ENCODE measurements at places on chromosomes 6 and 20.

DNA sequence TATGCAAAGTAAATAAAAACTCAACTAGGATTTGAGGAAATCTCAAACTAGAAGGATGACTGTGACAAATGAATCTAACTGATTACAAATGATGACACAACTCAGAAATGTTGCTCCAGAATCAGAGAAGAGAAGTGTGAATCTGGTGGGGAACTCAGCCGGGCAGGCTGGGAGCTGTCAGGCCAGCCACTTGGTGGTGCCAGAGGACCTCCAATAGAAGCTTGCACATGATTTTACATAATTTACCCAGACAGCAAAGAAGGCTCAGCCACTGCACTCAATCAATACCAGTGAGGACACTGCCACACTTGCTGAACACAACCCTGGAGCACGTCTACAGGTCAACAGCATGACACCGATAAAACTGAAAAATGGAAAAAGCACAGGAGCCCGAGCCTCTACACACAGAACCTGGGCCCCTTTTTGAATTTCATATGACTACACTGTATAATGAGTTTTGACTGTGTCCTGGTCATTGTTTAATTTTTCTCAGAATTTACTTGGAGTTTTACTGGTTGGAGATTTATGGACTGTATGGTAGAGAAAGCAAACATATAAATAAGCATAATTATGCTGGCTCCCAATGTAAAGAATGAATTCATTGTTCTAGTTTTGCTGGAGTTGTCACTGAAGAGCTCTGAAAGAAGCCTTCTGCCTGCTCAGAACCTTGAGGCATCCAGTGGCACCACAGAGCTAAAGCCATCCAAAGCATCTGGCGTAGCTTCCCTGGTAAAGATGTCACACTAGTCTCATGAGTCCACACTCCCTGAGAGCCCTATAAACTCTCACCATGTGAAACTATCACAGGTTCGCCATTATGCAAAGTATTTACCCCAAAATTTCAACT is 296.5 kb downstream of the THBS2 start:
- H3K27me3 ChIP-seq, result peaks cover 46% of the 10 kb centered on the region
- H3K36me3 ChIP-seq, result no peaks in the 10 kb centered on the region
- H3K4me3 ChIP-seq, result peak overlapping the region; percentile 5
- peaks cover 7% of the 10 kb centered on the region for H3K4me1 ChIP-seq

GRCh38 chr6:13001927-13002326 is 285.4 kb downstream of the PHACTR1 start:
- H3K4me3 ChIP-seq, result no peak overlapping the region
- no peak overlapping the region for H3K27ac ChIP-seq
- H3K4me1 ChIP-seq, result no peaks in the 10 kb centered on the region

GRCh38 chr6:74606582-74607071 is 599.2 kb downstream of the COL12A1 start:
- H3K4me1 ChIP-seq, result no peaks in the 10 kb centered on the region
- H3K4me3 ChIP-seq, result no peak overlapping the region
- no peak for DNase-seq
- H3K27me3 ChIP-seq, result no peaks in the 10 kb centered on the region
- H3K27ac ChIP-seq, result no peak overlapping the region
- H3K36me3 ChIP-seq, result no peaks in the 10 kb centered on the region

DNA sequence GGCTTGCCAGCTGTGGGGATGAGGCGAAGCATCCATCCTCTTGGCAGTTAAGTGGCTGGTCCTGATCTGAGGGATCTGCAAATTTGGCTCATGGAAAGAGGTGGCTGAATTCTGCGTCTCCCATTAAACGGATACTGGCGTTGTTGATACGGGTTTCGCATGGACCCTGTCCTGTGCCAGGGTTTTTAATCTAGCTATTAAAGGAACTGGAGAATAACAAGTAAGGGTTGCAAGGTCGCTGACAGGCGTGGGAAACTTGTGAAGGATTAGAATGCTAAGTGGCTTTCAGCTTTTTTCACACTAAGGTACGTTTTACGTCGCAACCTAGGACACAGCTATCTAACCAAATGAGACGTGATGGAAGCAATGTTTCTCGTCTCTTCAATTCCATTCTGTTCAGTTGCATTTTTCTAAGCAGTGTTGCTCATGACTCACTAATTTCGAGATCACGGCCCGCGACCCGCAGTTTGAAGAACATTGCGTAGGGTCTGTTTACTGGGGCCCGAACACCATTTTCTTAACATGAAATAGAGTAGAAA is 852 bp downstream of the GMNN start:
- H3K36me3 ChIP-seq, result peaks cover 31% of the 10 kb centered on the region
- peak overlapping the region; percentile 96 for H3K4me3 ChIP-seq
- H3K27me3 ChIP-seq, result no peaks in the 10 kb centered on the region
- peaks cover 36% of the 10 kb centered on the region for H3K4me1 ChIP-seq

GRCh38 chr20:44080646-44081267 is 106.2 kb downstream of the JPH2 start:
- H3K4me1 ChIP-seq, result peaks cover 28% of the 10 kb centered on the region
- DNase-seq, result peak; percentile 78
- H3K4me3 ChIP-seq, result no peak overlapping the region
- H3K27ac ChIP-seq, result peak overlapping the region; percentile 43
- H3K36me3 ChIP-seq, result no peaks in the 10 kb centered on the region

DNA sequence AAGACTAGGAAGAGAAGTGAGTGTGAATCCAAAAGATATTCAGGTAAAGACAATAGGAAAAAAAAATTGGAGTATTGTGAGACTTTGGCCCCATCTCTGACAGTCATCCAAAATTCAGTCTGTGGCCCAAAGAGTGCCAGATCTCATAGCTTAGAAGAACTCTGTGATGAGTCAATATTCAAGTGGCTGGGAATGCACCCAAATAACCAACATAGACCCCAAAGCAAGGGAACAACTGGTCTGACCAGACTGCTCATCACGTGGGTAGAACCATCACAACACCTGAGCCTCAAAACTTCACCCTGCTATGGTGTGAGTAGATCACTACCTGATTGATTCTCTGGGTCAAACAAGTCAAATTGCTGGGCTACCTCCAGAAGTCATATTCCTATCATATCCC is 51.1 kb upstream of the TRDN start:
- H3K36me3 ChIP-seq, result no peaks in the 10 kb centered on the region
- H3K4me1 ChIP-seq, result no peaks in the 10 kb centered on the region
- DNase-seq, result no peak
- no peak overlapping the region for H3K4me3 ChIP-seq

DNA sequence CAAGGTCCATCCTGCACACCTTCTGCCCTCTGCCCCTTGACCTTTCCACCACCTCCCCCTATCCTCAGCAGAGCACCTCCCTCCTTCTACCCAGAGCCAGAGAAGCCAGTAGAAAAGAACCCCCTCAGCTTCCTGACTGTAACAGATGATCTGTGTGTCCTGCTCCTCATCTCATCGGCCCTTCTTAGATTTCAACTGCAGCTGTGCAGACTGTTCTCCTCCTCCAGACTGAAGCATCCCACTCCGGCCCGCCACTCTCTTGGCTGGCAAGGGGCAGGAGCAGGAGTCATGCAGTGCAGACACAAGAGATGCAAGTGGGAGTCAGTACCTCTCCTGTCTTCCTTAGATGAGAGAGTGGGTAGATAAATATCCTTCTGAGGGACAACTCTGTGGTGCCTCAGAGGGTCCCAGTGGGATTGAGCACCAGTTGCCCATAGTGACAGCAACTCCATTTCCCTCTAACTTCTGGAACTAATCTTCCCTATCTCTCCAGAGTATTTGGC is 163.5 kb upstream of the MLN start:
- peaks cover 32% of the 10 kb centered on the region for H3K27me3 ChIP-seq
- no peak overlapping the region for H3K4me3 ChIP-seq
- DNase-seq, result no peak

GRCh38 chr6:1629316-1629715 is 19.6 kb downstream of the FOXC1 start:
- DNase-seq, result no peak
- no peaks in the 10 kb centered on the region for H3K36me3 ChIP-seq
- H3K27ac ChIP-seq, result no peak overlapping the region
- H3K4me3 ChIP-seq, result no peak overlapping the region

DNA sequence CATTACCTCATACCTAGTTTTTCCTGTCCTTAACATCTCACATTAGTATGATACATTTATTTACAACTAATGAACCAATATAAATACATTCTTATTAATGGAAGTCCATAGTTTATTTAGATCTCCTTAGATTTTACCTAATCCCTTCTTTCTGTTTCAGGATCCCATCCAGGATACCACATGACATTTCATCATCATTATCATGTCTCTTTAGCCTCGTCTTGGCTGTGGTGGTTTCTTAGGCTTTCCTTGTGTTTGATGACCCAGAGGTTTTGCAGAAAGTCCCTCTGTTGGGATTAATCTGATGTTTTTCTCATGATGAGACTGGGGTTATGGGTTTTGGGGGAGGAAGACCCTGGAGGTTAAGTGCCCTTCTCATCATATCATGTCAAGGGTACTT is 89.3 kb upstream of the IYD start:
- peaks cover 1% of the 10 kb centered on the region for H3K36me3 ChIP-seq
- H3K4me1 ChIP-seq, result no peaks in the 10 kb centered on the region
- no peak overlapping the region for H3K4me3 ChIP-seq
- no peak for DNase-seq

GRCh38 chr6:79818471-79818870 is 128.9 kb downstream of the ELOVL4 start:
- H3K27me3 ChIP-seq, result peaks cover 23% of the 10 kb centered on the region
- H3K36me3 ChIP-seq, result no peaks in the 10 kb centered on the region
- H3K4me1 ChIP-seq, result no peaks in the 10 kb centered on the region
- no peak for DNase-seq
- no peak overlapping the region for H3K27ac ChIP-seq

DNA sequence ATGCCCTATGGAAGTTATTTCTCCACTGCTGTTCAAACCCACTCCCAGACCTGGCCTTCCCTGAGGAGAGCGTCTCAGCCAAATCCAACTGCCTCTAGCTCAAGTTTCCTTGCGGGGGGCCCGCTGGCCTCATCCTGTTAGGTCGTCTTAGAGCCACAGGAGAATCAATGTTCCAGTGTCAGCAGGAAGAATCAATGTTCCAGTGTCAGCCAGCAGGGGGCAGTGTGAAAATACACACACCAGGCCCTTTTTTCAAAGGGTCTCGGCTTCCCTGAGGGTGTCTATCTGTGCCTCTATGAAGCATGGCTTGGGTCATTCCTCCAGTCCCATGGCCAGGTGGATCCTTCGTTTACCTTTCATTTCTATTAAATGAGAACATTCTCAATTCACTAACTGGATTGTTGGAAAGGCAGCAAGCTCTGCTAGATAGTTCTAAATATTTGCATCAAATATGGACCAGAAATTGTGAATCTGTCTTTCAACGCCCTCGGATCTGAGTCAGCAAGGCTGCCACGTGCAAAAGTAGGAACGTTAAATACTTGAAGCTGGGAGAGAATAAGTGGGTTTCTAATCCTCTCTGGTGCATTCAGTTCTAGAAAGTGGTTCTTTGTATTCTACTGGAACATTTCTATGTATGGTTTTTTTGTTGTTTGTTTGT is 19.2 kb downstream of the PRND start:
- no peak overlapping the region for H3K27ac ChIP-seq
- no peak overlapping the region for H3K4me3 ChIP-seq
- H3K36me3 ChIP-seq, result no peaks in the 10 kb centered on the region
- H3K4me1 ChIP-seq, result no peaks in the 10 kb centered on the region
- H3K27me3 ChIP-seq, result peaks cover 23% of the 10 kb centered on the region
- DNase-seq, result peak; percentile 63

DNA sequence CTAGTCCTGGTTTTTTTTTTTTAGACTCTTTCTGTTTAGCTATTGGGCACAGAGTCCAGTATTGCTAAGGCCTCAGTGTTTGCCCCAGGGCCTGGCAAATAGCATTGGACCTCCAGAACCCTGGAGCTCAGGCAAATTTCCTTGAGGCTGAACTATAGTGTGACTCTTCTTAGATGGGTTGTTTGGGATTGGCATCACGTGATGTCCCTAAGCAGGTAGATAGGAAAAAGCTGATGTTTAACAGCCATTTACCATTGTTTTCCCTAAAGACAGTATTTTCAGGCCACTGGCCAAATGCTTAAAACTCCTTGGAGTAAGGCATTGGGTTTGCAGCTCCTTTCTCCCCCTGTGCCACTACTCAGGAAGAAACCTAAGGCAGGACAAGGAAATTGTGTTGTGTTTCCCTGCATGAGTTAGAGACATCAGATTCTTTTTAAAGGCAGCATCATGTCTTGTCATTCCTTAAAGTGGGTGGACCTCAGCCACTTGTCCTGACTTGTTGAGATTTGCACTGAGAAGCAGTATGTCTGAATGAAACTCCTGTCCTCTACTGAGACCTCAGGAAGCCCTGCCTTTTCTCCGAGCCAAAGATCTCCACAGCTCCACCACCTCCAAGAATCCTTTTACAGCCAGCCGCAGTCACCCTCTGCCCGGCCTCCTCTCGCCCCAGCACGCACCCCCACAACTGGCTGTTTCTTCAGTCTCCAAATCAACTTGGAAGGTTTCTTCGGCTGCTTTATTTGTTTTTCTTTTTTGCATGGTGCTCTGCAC is 46.2 kb upstream of the RNF144B start:
- peaks cover 20% of the 10 kb centered on the region for H3K27me3 ChIP-seq
- no peak for DNase-seq
- no peak overlapping the region for H3K4me3 ChIP-seq
- H3K27ac ChIP-seq, result no peak overlapping the region
- peaks cover 27% of the 10 kb centered on the region for H3K4me1 ChIP-seq

- no peaks in the 10 kb centered on the region for H3K4me1 ChIP-seq
- no peak for DNase-seq
- H3K27me3 ChIP-seq, result no peaks in the 10 kb centered on the region
- H3K4me3 ChIP-seq, result no peak overlapping the region
Measured at GRCh38 chr6:165571721-165572132, 91.3 kb downstream of the PDE10A start.

DNA sequence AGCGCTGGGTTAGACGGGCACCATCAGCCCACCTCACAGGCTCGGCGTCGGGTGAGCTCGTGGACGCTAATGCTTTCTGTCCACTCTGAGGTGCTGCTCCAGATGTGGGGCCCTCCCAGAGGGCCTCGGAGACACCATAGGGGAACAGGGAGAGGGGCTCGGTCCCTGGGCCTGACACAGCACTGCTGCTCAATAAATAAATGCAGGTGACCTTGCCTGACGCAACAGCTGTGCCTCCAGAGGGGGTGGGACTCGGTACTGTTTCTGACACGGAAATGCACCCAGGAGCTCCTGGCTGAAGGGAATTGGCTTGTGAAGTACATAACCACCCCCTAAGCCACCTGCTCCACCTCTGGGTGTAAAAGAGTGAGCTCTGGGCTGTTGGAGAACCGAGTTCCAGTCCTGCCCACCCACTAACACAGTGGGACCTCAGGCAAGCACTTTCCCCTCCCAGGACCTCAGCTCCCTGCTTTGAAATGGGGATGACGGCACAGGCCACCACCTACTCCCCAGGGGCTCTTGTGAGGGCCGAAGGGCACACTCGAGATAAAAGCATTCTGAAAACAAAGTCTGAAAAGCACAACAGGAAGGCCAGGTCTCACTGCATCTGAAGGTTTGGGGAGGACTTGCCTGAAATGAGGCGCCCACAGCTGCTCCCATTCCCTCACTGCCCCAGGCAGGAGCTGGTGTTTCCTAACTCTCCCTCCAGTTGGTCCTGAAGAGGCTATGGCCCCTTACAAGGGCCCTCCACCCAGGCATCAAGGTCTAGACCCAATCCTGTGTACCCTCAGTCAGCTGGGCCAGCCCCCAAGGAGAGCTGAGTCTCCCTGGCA is 6.7 kb downstream of the KCNK15 start:
- peaks cover 4% of the 10 kb centered on the region for H3K4me1 ChIP-seq
- no peaks in the 10 kb centered on the region for H3K36me3 ChIP-seq
- H3K27me3 ChIP-seq, result peaks cover 20% of the 10 kb centered on the region
- no peak overlapping the region for H3K4me3 ChIP-seq
- DNase-seq, result no peak

All from activated T-cell treated with anti-CD3 and anti-CD28 coated beads, Interleukin-2, amount 50 U/mL, for 72 hours (primary cell).